Stimulated activated CD4-positive, alpha-beta T cell treated with anti-CD3 and anti-CD28 coated beads, Interleukin-12 subunit alpha, Interleukin-12 subunit beta, amount 100 ng/mL, for 4 hours (primary cell): ENCODE measurements at places on chromosomes 16 and 17.

DNA sequence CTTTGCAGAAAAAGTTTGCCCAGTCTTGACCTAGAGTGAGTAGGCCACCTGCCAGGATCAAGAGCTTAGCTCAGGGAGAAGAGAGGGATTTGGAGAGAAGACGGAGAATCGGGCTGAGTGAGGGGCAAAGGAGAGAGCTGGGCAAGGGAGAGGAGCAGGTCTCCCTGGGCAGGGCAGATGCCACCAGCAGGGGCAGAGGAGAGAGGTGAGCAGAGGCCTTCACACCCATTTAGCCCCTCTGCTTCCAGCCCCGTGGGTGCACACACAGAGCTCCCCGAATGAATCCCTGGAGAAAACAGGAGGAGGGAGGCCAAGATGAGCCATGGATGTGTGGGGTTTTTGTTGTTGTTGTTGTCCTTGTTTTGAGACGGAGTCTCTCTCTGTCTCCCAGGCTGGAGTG is 29.2 kb downstream of the TBX4 start:
- no peak for DNase-seq

DNA sequence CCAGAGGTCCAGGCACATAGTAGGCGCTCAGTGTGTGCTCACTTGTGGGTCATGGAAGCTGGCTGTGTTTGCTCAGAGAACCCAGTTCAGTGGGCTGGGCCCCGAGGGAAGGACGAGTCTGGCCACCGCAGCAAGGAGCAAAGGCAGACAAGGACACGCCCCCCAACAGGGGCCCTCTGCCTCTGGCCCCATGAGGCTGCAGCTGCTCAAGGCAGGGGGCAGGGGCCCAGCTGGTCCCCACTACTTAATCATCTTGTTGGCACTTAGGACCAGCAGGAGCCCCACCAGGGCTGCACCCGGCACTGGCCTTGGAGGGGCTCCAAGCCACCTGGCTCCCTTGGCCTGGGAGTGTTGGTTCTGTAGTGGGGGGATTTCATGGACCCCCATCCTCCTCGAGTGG is 16.1 kb downstream of the KCNJ12 start:
- DNase-seq: no peak

- no peak for DNase-seq
Measured at GRCh38 chr17:20993863-20994778, 48.7 kb downstream of the USP22 start.

DNA sequence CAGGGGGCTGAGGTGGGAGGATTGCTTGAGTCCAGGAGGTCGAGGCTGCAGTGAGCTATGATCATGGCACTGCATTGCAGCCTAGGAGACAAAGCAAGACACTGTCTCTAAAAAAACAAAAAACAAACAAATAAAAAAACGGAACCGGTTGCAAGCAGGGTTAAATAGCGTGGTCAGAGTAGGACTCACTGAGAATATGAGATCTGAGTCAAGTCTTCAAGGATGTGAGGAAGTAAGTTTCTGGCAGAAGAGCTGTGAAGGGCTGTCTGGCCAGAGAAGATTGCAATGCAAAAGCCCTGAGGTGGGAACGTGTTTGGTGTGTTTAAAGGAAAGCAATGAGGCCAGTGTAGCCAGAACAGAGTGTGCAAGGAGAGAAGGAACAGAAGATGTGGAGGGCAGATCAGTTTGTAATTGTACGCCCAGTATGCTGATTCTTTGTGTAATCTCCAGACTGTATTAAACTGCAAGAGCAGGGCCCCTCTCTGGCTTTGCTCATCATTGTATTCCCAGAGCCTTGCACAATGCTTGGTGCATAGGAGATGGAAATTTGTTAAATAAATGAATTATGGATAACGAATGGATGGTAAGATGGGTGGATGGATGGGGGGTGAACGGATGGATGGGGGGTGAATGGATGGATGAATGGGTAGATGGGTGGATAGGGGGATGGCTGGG is 6.3 kb downstream of the G6PC1 start:
- DNase-seq: no peak

DNA sequence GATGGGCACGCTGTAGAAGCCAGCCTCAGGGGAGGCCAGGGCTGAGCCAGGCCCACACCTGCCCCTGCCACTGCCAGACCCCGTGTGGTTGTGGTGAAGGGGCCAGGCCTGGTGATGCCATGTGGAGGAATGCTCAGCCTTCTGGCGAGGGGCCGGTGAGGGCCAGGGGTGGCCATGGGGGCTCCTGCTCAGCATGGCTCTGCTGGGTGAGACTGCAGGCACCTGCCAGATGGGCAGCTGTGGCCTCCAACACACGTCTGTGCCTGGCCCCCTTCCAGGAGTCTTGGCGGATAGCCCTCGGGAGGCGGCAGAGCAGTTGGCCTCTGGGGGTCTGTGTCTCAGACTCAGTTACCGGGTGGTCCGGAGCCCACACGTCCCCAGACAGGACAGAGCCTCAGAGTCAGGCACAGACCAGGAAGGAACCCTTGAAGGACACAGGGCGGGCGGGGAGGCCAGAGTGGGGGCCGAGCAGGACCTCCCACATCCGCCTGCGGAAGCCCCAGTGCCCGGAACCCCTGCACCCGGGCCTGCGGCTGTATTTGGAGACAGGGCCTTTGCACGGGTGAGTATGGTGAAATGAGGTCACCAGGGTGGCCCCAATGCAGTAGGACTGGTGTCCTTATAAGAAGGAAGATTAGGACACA is 22.5 kb upstream of the CHMP6 start:
- no peak for DNase-seq

DNA sequence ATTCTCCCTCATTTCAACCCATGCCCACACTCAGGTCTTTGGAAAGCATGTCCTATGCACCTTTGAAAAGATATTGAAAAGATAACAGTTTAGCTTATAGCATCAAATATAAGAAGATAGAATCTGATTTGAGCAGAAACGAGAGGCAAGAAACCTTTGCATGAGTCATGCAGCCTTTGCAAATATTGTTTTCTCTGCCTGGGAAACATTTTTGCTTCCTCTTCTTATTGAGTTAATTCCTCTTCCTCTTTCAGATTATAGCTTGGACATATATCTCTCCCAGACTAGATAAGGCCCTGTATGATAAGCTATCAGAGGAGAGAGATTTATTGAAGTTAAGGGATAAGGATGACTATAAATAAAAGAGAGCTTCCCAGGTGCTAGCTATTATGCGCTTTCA is 46.1 kb upstream of the KCNJ2 start:
- DNase-seq: no peak

GRCh38 chr17:74259667-74260524 is 14.1 kb upstream of the DNAI2 start:
- DNase-seq: no peak

GRCh38 chr17:2580661-2581060 is 12.8 kb upstream of the PAFAH1B1 start:
- no peak for DNase-seq

GRCh38 chr16:69094501-69094900 is 11.0 kb upstream of the HAS3 start:
- DNase-seq: no peak

DNA sequence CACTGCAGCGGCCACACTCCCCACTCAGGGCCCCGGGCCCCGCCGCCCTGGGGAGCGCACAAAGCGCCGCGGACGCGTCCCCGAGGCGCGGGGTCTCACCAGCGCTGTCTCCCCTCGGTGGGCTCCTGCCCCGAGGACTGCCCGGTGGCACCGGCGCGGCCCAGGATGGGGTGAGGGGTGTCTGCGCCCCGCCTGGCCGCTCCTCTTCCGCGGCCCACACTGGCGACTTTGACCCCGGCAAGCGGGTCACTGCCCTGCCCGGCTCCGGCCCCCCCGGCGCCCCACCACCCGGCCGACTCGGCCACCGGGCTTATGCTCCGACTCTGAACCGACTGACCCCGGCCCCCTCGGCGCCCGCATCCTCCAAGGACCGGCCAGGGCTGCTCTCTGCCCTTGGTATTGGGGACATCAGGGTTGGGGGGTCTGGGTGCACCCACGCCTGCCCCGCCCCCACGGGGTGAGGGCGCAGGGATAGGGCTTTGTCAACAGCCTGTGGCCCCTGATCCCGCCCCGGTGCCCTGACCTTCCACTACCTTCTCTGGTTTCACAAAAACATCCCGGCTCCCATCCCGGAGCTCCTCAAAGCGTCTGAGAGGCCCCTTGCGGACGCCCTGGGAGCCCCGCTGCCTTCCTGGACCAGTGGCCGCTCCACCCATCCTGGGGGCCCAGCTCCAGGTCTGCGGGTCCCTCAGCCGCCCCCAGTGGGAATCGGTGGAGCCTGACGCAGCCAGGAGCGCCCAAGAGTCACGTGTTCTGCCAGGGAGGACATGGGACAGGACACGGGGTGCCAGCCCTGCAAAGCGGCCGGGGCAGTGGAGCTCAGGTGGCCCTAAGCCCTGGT is 829 bp downstream of the GCGR start:
- no peak for DNase-seq

- DNase-seq: no peak
Measured at GRCh38 chr16:81688182-81688581, 90.9 kb upstream of the PLCG2 start.
